ENCODE measurements at places on chromosomes 6 and 20.

GRCh38 chr6:84078335-84078734 lies 44.8 kb downstream of the MRAP2 start:
- no peak for DNase-seq

DNA sequence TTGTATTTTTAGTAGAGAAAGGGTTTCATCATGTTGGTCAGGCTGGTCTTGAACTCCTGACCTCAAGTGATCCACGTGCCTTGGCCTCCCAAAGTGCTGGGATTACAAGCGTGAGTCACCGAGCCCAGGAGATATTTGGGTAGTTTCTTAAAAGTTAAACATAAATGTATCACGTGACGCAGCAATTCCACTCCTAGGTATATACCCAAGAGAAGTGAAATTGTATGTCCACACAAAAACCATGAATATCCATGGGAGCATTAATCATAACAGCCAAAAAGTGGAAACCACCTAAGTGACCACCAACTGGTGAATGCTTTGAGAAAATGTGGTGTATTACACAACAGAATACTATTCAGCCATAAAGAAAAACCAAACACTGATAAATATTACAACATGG lies 164.8 kb downstream of the MRPL14 start:
- no peak for DNase-seq

DNA sequence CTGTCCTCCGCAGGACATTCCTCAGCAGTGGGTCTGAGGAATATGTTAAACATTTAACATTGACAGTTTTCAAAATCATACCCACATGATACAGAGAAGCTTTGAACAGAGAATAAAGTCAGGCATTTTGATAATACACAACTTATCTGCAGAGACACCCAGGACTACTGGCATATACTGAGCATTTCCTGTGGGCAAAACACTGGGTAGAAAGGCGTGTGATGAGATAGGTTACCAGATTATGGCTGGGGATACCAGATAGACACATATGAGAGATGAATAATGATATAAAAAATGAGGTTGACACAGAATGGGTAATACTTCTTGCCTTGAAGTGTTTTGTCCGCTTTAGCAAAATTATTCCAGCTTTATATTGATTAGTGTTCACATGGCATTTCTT lies 31.4 kb upstream of the TRIM26 start:
- no peak for DNase-seq

- DNase-seq = no peak
These were observed 239.8 kb downstream of the TBX18 start for GRCh38 chr6:84524636-84525035.

DNA sequence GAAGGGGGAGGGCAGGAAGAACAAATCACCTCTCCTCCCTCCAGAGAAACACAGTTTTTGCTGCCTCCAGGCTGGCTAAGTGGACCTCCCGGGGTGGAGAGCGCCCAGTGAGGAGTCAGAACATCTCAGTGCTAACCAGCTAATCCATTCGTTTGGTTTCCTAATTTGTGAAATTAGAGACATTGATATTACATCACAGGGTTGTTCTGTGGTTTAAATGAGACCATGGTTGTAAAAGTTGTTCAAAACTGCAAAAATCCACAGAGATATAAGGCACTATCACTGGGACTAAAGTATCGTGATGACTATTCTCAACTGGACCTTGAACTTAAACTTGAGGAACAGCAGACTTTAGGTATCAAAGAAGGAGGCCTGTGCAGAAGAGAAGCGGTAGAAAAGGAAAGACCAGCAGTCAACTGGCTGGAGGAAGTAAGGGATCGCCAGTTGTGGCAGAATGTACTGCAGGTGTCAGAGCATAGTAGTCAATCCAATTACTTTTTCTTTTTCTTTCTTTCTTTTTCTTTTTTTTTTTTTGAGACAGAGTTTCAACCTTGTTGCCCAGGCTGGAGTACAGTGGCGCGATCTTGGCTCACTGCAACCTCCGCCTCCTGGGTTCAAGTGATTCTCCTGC lies 33.9 kb downstream of the RIPOR2 start:
- DNase-seq = no peak

DNA sequence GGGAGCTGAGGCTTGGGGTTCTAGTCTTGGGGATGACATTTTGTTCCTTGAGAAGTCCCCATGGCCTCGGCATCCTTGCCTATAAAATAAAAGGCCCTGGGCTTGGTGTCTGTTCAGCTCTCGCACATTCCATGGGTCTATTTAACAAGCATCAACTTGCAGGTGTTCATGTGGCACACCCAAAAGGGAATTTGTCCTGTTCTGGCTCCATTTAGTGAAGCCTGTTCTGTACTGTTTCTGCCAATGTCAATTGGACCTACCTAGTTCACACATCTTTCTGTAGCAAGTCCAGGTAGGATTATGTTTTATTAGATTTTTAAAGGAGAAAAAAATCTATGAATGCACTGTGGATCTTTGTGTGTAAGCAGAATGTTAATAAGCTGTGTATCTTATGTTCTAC lies 262.0 kb downstream of the HIVEP2 start:
- DNase-seq = no peak

- DNase-seq = no peak
These were observed at the start of gene BMP5 for GRCh38 chr6:55875400-55875799. Gene BMP5 (minus strand): TSS chr6:55875590. CDS start chr6:55874865, 725 bp downstream.

- no peak for DNase-seq
These were observed 98.3 kb downstream of the VIP start for GRCh38 chr6:152848919-152849318.

- no peak for DNase-seq
These were observed 76.9 kb upstream of the MAFB start for GRCh38 chr20:40765814-40766480.

DNA sequence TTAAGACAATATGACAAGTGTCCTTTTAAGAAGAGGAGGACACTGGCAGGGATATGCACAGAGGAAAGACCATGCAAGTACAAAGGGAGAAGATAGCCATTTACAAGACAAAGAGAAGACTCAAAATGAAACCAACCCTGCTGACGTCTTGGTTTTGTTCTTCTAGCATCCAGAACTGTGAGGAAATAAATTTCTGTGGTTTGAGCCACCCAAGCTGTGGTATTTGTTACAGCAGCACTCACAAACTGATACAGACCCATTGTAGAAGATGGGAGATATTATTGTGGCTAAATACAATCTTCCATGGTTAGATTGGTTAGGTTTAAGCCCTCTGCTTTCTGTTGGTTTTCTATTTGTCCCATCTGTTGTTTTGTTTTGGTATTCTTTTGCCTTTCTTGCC lies 88.6 kb upstream of the SLC35F1 start:
- DNase-seq = no peak

- DNase-seq = no peak
These were observed 443.1 kb upstream of the ID4 start for GRCh38 chr6:19394051-19394450.

GRCh38 chr6:127406122-127406521 lies 53.1 kb downstream of the KIAA0408 start:
- DNase-seq = no peak

DNA sequence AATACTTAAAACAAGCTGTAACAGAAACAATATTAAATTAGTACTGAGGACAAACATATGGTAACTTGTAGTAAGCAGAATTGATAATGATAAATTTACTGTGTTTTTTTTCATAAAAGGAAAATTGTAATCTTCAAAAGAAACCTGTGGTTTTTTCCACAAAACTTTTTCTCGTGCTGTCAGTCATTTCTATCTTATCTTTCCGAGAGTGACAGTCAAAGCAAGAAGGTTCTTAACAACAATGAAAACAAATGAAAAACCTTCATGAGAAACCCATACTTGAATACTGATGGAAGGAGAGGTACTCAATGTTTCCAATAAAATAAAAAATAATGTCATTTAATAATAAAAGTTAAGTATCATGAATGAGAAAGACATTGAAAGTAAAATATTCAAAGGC lies 174.0 kb downstream of the TBC1D32 start:
- DNase-seq = no peak

Data from activated gamma-delta T cell treated with anti-CD3 and anti-CD28 coated beads, Interleukin-2, amount 50 U/mL, for 16 hours (primary cell).